IMR-90 (cell line): ENCODE measurements at places on chromosomes 4 and X. TPM values are rescaled to one million over a fixed set of nuclear protein-coding genes. Genes with fewer than 3 reads are reported as not detected.

Gene ZMAT1
- not detected in 2 replicates for total RNA-seq

DNA sequence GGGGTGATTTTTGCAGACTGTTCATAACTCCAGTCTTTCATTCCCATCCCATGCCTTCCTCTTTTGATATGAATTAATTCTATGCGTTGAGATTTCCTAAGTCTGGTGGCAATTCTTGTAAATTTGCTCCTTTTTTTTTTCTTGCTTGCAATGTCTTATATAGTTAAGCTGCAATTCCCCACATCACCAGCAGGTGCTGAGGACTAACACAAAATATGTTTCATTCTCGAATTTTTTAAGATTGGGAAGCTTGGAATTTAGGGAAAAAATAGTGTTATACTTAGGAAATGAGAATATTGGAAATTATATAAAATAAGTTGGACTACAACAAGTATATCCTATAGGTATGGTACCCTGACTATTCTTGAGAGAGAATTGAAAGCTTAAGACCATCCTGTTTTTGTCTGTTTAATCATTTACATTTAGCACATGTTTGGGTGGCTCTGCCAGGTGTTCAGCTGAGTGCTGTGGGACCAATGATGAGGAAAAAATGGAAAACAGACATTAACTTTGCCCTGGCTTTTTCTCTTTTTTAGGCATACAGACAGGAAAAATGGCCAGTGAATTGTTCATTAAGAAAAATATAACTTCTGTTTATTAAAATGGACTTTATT is 30.2 kb downstream of the AFF2 start:
- DNase-seq, result peak; percentile 33

Gene HDX
- 11.4 and 11.8 TPM in 2 replicates for total RNA-seq

GRCh38 chr4:16598597-16599206 is 299.7 kb downstream of the LDB2 start:
- DNase-seq, result no peak

Gene SPANXA1
- not detected in 2 replicates for total RNA-seq

- DNase-seq, result no peak
These were observed 2.9 kb upstream of the NWD2 start for GRCh38 chr4:37241647-37242046.

Gene SOWAHD
- total RNA-seq, result 0.18 and 0.28 TPM in 2 replicates

Gene CT45A2
- total RNA-seq, result not detected in 2 replicates

DNA sequence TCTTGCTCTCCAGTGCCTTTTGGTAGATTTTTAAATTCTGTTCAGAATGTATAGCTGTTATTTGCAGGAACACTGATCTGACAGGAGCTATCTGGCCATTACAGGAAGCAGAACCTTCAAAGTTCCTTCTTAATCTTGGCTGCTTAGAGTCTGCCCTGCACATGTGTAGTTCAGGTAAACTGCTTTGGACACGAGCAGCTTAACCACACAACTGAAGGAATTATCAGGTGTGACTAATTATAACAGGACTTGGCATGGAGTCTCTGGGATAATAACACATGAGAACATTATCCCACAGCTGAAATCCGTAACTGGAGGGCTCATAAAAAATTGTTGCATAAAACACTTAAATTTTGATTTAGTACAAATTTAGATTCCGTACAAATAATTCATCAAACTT is 11.6 kb upstream of the ING2 start:
- no peak for DNase-seq

- no peak for DNase-seq
These were observed 3.6 kb downstream of the MID1IP1 start for GRCh38 chrX:38804682-38805431.

DNA sequence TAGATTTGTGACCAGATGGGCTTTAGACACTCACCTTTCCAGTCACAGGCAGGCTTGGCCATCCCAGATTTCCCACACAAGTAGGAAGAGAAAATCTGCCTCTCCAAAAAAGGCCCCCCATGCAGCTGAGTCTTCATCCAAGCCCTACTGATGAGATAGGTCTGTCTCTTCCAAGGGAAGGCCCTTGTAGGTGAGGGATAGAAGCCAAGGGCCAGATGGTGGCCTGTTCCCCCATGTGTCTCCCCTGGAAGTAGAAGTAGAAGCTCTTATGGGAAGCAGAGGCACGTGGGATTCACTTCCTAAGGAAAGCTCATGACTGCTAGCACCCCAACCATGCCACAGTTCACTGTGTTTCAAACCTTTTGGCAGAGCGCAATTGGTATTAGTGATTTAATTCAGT is 81.5 kb downstream of the REPS2 start:
- no peak for DNase-seq

Gene ZNF718
- 1.8 and 2.2 TPM in 2 replicates for total RNA-seq

DNA sequence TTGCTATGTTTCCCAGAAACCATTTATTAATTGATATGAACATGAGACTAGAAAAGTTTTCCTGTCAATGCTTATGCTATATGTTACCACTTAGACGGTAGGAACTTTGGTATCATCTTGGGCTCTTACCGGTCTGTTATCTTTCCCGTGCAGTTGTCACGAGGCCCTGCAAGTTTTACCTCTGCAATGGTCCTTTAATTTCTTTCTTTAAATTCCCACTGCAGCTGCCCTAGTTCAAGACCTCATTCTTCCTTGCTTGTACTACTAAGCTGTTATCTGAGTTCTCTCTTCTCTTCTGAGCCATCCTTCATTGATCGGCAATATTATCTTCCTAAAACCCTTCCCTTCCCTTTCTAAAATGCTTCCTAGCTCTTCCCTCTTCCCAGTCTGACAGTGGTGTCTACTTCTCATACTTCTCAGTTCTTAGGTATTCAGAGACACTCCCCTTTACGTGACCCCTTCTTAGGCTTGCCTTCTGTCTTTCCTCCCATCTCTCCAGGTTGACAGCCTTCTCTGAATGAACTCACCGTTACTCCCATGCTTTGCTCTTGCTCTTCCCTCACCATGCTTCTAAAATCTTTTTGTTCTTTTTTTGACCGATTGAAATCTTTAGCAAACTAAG is 27.5 kb downstream of the MAGEA1 start:
- DNase-seq, result no peak

Gene MCF2
- under 0.01 TPM in 1 of 2 replicates, not detected in the other for total RNA-seq

Gene ZFYVE28
- 0.36 and 0.56 TPM in 2 replicates for total RNA-seq

- peak; percentile 65 for DNase-seq
These were observed 10.3 kb upstream of the ODAPH start for GRCh38 chr4:75545526-75545925.

Gene DRD5
- not detected in 2 replicates for total RNA-seq

Gene LONRF3
- not detected in 2 replicates for total RNA-seq

DNA sequence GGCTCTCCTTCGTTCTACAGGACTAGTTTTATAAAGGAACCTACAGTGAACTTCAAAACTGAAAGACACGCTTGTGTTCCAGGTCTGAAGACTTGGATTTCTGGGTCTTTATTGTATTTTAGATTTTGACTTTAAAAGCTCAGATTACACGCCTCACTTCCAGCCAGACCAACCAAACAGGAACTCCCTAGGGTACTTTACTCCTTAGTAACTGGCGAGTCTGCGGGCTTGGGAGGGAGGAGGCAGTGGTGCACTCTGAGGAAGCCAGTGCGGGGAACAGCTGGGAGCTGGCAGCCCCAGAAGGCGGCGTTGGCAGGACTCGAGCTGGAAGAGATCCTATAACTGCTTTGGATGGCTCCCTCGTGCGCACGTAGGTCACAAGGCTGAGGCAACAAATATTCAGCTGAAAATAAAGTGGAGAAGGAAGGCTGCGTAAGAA is 391 bp upstream of the PHKA1 start:
- peak; percentile 62 for DNase-seq

GRCh38 chr4:144645631-144646522 is at the start of gene HHIP:
Gene HHIP (plus strand): TSS chr4:144646156. CDS start chr4:144646676, 520 bp downstream.
- DNase-seq, result peak; percentile 65

Gene PASD1
- not detected in 2 replicates for total RNA-seq

Gene SORCS2
- 0.28 and 0.36 TPM in 2 replicates for total RNA-seq

GRCh38 chr4:176817204-176817603 is 24.5 kb upstream of the VEGFC start:
- no peak for DNase-seq

Gene CENPVL1
- not detected in 2 replicates for total RNA-seq

- DNase-seq, result peak; percentile 52
These were observed 163.9 kb downstream of the KDR start for GRCh38 chr4:54961357-54961975.

Gene CXorf49
- total RNA-seq, result not detected in 2 replicates

Gene ELF4
- 10.8 and 10.9 TPM in 2 replicates for total RNA-seq

Gene SSR4
- 118 and 141 TPM in 2 replicates for total RNA-seq

Gene PCDH7
- 42.8 and 44.1 TPM in 2 replicates for total RNA-seq

DNA sequence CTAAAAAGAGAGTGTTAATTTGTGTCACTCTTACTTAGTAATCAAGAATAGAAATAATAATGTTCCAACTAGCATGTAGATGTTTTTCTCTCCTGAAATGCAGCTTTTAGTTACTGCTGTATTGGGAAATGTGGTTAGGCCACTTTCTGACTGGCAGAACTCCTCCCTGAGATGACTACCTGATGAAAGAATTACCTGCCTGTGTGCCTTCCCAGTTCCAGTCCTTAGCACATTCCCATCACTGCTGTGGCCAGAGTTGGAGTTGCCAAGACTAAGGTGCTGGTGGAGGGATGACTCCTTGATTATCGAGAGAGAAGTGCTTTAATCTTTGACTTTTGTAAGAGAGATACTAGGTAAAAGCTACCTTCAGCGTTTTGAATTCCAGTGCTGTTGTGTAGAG is 9.5 kb downstream of the GAB1 start:
- no peak for DNase-seq

Gene MAGEB16
- not detected in 2 replicates for total RNA-seq

Gene MAGEB1
- not detected in 2 replicates for total RNA-seq

Gene MGARP
- total RNA-seq, result 35.0 and 44.4 TPM in 2 replicates

GRCh38 chr4:8582016-8582415 is 1.8 kb downstream of the GPR78 start:
- no peak for DNase-seq

GRCh38 chr4:83180431-83180968 is 66.0 kb upstream of the PLAC8 start:
- no peak for DNase-seq

- DNase-seq, result no peak
These were observed 15.9 kb upstream of the INTU start for GRCh38 chr4:127616898-127617297.

DNA sequence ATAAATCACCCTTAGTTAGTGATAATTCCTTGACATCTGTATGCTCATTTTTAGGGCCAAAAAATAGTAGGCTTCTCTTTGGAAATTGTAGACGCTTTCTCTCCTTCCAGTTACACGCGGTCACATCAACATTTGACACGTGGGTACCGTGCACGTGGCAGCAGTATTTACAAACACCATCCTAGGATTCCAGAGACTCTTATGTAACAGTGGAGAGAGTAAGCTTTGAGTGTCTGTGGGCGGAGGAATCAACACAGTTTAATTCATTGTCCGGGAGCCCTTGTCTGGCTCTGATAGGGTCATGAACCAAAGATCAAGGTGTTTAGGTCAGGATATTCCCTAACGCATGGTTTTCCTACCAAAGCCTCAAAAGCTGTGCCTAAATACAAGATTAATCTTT is 12.2 kb downstream of the TET2 start:
- DNase-seq, result peak; percentile 56

Gene TCEAL5
- total RNA-seq, result not detected in 2 replicates

- no peak for DNase-seq
These were observed 31.6 kb downstream of the TMEM31 start for GRCh38 chrX:103742339-103742738.

GRCh38 chr4:9812501-9813340 is 31.3 kb downstream of the DRD5 start:
- no peak for DNase-seq

Gene ARHGEF6
- 2.7 and 3.1 TPM in 2 replicates for total RNA-seq

DNA sequence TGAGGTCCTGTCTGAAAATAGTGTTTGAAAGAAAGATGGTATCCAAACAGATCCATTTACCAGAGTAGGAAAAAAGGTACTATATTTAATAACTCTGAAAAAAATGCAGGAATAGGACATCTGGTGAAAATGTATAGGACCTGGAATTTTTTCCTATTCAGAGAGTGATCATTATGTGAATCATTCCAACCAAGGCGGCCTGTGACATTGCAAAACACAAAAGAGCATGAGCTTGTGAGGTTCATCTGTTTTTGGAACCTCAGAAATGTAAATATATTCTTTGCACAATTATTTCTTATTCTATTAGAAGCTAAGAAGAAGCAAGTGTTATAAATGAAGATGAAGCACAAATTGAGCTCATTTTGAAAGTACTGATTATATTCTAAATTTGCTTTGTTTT is 2.0 kb downstream of the C4orf51 start:
- DNase-seq, result peak; percentile 61

DNA sequence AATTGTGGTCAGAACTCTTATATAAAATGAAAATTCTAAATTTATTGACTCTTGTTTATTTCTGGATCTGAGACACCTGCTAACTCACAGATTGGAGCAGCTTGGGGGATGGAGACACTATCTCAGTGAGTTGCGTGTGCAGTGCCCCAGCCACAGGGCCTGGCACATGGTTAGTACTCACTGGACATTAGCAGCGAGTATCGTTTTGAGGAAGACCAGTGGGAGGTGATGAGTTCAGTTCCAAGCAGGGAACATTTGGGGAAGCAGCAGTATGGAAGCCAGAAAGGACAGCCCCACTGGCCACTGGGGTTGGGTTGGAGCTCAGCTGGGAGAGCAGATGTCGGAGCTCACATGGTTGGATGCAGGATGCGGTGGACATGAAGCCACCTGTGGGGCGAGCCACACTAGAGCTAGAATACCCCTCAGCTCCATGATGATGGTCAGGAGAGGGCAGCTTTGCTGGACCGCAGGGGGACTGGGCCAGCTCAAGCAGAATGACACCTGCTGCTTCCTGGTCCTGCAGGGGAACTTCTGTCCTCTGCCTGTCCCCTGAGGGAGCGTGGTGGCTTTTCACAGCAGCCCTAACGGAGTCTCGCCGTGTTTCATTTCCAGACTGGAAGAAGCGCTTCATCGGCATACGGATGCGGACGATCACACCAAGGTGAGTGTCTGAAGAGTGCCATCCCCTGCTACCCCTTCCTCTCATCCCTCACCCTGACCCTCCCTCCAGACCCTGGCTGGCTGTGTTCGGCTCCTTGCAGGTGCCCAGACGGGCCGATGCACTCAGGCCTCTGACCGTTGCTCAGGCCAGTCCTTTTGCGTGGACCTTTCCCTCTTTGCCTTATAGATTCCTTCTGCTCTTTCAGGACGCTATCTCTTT is 32.5 kb downstream of the HTRA3 start:
- no peak for DNase-seq

DNA sequence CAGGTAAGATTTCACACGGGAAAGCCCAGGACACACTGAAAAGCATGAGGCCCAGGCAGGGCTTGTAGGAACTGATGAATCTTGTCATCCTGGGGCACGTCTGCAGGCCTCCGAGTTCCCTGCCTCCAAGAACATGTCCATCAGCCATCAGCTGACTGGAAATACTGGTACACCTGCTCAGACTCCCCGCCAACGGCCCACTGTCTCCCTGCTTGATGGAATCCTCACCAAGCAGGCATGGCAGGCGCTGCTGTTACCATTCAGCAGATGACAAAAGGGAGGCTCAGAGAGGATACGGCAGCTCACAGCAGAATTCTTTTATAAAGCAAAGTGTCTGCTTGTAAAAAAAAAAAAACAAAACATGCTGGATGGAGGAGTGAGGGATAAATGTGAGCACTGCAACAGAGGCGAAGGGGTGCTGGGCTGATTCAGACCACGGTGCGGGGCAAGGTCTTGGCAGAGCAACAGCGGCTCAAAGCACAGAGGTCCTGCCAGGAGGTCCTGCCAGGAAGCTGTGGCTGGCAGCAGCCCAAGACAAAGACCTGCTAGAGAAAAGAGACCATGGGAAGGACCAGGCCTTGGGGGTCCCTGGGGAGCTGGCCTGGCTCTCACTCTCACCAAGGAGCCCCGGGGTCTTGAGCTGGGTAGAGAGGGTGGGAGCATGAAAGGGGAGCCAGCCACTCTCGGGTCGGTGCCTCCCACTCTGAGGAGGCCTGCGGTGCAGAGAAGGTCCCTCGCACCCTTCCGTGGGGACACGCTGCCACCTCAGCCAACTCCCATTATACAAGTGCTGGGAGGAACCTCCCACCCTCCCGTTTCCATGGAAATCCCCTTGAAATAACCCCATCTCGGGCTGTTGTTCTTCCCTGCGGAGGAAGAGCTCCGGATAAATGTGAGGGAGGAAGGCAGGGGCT is 25.6 kb downstream of the PPP2R2C start:
- DNase-seq, result no peak
